ENCODE measurements at places on chromosomes 11 and 22.

DNA sequence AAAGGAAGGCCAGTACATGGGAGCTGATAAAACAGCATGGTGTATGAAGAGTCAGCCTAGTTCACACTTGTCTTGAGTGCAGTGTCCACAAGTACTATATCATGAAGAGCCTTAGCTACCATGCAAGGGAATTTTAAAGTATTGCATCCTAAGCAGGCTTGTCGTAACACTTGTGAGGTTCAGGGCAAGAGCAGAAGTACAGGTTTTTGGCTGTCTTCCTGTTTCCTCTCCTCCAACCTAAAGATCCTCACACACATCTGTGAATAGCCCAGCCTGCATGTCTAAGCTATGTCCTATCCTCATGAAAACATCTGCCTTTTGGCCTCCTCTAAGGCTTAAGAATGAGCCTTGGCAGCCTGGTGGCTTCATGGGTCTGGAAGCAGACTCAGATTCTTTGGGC lies 34.6 kb upstream of the TMEM123 start:
- no peak for DNase-seq

- no peak for DNase-seq
Observed at GRCh38 chr11:1838426-1839144, at the start of gene TNNI2. TSS of gene TNNI2 (plus strand) at chr11:1838981. CDS start at chr11:1839697, 716 bp downstream.

DNA sequence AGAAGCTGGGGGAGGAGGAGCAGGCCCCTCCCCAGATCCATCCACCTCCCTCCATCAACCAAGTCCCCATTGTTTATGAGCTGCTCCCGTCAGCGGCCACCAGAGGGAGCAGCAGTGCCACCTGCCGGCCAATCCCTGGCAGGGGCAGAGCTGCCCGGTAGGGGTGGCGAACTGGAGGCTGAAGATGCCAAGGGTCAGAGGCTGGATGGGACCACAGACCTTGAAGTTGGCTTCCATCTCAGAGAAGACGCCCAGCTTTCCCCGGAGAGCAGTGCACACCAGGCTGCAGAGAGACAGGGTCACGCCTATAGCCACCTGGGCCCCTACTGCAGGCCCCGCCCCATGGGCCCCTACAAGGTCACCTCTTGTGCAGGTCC lies 3.6 kb downstream of the FIBP start:
- peak; percentile 45 for DNase-seq

GRCh38 chr11:8040261-8040920 lies 40.6 kb upstream of the TUB start:
- no peak for DNase-seq

DNA sequence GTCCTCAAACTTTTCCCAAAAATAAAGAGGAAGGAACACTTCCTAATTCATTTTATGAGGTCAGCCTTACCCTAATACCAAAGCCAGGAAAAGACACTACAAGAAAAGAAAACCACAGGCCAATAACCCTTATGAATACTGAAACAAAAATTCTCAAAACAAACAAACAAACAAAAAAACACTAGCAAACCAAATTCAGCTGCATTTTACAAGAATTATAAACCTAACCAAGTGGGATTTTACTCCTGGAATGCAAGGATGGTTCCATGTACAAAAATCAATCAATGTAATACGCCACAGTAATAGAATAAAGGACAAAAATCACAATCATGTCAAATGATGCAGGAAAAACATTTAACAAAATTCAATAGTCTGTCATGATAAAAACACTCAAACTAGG lies 13.3 kb downstream of the ARVCF start:
- DNase-seq: no peak

DNA sequence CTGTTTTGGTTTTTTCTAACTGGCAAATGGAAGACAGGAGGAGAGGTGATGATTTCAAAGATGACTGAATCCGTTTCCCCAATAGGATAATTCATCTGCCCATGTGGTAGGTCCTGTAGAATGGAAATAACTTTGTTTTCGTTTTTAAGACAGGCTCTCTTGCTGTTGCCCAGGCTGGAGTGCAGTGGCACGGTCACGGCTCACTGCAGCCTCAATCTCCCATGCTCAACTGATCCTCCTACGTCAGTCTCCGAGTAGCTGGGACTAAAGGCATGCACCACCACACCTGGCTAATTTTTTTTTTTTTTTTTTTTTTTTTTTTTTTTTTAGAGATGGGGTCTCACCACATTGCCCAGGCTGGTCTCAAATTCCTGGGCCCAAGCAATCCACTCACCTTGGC lies 77.4 kb upstream of the BIRC3 start:
- DNase-seq: no peak

DNA sequence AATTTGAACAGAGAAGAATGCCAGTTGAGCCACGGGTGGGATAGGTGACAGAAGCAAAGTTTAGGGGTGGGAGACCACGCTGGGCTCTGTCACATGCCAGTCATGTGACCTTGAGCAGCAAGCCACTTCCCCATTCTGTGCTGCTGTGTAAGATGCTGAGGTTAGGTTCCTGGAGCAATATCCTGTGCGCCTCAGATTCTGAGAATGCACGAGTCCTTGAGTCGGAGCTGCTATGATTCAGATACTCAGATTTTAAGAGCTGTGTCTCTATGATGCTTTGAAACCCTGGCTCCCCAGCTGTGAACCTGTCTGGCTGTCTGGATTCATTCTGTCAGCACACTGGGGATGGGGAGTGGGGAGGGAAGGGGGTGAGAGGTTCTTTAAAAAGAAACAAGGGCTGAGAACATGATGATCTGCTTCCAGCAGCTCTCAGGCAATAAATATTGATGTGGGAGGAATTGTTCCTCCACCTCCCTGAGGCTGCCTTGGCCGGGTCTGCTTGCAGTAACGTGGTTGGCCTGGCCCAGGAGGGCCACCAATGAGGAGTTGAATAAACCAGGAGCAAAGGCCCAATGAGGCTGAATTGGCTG lies 24.0 kb downstream of the SLCO2B1 start:
- DNase-seq: no peak

- no peak for DNase-seq
Observed at GRCh38 chr22:43114958-43115357, 4.4 kb downstream of the BIK start.

DNA sequence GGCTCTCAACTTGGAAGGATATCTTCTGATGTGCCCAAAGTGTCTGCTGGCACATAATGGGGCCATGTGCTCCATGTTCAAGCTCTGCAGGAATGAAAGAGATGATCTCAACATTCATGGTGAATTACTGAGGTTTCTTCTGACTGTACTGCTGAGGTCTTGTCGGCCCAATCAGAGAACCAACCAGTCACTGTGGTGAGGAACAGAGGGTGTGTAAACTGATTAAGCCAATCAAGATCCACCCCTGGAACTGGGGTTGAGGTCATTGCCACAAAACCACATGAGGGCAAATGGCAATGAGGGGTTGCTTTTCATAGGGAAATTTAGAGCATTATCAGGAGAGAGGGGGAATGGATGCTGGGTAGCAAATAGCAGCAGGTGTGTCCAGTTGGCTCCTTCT lies 152.3 kb upstream of the RAG2 start:
- DNase-seq: no peak

DNA sequence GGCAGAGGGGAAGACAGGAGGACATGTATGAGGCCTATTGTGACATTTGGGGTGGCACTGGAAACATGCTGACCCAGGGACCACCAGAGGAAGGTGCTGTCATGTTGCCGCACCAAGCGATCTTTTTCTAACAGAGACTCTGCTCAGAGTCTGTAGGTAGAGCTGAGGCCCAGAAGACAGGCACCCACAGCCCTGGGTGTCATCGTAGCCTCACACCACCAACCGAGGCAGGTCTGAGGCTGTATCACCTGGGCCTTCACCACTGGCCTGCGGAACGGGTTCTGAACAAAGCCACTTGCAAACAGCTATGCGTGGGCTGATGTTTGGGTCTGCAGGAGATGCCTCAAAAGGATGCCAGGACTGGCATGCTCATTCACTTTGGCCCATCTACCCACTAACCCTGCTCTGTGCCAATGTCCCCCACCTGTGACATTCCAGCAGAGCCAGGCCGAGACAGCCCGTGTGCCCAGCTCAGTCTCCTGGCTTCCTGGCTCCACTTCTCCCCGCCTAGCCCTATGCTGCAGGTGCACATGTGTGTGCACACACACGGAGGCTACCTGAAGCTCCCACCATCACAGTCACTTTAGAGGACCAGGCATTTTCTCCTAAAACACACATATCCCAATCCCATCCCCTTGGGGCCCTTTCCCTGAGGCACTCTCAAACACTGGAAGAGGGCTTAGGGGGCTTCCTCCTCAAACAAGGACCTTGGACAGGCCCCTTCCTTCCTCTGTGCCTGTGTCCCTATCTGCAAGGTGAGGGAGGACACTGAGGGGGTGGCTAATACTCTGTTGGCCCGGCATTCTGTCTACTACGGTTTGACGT lies 3.6 kb downstream of the TRIM29 start:
- no peak for DNase-seq

GRCh38 chr11:88173956-88174355 lies 1.3 kb downstream of the RAB38 start:
- no peak for DNase-seq

DNA sequence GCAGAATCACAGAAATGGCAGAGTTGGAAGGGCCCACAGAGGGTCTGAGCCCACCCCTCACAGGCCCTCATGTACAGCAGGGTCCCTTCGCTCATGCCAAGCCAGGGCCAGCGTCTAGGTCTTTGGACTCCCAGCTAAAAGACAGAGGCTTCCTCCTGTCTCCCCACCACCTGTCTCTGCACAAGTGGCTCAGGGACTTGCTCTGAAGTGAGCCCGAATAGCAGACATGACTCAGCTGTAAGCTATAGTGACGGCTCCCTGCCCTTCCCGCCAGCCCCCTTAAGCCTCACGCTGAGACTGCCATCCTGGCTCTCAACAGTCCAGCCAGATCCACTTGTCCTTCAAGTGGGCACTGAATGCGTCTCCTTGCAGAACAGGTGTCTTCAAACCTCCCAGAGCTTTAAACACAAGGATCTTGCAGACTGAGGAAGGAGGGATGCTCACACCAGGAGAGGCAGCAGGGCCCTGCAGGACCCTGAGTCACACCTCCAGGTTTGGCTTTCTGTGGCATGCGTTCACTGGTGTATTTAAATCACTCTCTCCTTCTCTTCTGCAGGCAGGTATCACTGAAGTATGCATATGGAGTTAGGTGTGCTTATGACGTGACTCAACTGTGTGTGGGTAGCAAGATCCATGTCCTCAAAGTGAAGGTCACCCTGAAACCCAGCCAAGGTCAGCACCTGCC lies 154.9 kb downstream of the CACNA1I start:
- DNase-seq: no peak

DNA sequence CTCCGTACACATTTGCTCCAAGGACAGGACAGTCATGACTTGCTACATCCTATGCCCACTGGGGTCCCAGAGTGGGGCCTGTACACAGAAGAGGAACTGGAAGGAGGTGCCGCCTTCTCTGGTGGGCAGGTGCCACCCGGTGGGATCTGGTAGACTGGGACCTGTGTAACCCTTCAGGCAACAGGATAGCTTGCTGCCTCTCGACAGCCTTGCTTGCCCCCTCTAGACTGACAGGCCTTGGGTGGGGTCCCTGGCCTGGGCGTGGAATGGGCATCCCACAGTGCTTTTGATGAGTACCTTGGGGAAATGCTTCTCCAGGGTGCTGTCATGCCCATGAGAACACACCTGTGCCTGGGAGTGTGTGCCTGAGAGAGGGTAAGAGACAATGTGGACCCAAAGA lies 15.8 kb downstream of the SHANK3 start:
- DNase-seq: no peak

- DNase-seq: no peak
Observed at GRCh38 chr11:44727114-44727372, 281 bp downstream of the TSPAN18 start.

- DNase-seq: no peak
Observed at GRCh38 chr11:125951731-125952130, 5.9 kb downstream of the VSIG10L2 start.

- DNase-seq: no peak
Observed at GRCh38 chr22:47191671-47192650, 429.5 kb downstream of the TBC1D22A start.

GRCh38 chr11:5252919-5253265 lies 1.7 kb downstream of the HBG2 start:
- no peak for DNase-seq

GRCh38 chr11:128694618-128695481 lies 978 bp downstream of the FLI1 start:
- no peak for DNase-seq

GRCh38 chr11:19895776-19896175 lies 183.1 kb downstream of the NAV2 start:
- DNase-seq: no peak

- DNase-seq: no peak
Observed at GRCh38 chr11:131955904-131956303, 585.5 kb downstream of the NTM start.

DNA sequence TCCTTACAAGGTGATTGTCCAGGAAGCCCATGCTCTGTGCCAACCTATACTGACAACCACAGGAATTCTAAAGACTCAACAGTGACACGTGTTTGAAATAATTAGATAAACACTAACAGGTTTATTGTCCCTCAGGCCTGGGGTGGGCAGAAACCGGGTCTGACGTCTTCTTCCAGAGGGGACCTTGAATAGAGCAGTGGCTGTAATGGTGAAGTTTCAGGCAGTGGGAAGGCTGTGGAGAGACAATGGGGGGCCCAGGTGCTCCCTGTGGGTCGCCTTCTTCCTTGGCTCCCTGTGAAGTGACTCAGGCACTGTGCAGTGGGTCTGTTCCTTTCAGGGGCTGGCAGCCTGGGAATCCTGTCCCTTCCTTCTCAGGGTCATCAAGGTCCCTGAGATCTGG lies 54.6 kb downstream of the OTOG start:
- no peak for DNase-seq

GRCh38 chr22:49948958-49949913 lies 11.3 kb upstream of the PIM3 start:
- no peak for DNase-seq

DNA sequence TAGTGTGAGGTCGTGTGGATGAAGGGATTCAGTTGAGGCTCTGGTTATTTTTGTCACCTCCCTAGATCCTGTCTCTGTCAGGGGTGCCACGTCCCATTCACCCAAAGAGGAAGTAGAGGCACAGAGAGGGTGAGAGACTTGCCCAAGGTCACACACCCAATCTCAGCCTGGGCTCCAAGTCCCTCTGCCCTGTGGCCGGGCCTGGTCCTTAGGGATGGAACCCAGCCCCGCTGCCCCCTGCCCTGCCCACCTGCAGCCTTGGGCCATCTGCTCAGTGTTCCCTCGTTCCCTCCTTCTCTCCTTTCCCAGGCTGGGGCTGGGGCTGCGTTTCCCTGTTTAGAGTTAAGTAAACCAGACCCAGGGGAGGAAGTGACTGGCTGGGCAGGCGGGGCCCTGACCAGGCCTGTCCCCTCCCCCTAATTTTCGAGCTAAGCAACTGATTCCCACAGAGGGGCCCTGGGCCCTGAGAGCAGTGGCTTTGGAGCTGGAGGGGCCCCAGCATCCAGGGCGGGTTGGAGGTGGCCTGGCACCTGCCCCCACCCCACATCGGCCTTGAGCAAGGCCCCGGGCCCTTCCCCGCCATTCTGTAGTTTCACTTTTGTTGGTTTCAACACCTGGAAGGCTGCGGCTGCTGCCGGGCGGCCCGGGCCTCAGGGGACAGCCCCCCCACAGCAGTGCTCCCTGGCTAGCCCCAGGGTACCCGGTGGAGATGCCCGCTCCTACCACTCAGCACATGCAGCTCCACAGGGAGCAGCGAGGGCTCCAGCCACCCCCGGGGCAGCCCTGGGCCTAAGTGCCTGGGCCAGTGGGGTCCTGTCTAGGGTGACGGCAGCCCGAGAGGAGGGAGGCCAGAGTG lies 1.5 kb downstream of the TCIRG1 start:
- DNase-seq: no peak

All from NCI-H510A (cell line).